NCI-H2227 treated with DMSO at 0.1 percent for 48 hours (cell line): ENCODE measurements at places on chromosomes 4 and X.

GRCh38 chr4:64105903-64106302, 303.3 kb downstream of the TECRL start:
- DNase-seq = no peak

DNA sequence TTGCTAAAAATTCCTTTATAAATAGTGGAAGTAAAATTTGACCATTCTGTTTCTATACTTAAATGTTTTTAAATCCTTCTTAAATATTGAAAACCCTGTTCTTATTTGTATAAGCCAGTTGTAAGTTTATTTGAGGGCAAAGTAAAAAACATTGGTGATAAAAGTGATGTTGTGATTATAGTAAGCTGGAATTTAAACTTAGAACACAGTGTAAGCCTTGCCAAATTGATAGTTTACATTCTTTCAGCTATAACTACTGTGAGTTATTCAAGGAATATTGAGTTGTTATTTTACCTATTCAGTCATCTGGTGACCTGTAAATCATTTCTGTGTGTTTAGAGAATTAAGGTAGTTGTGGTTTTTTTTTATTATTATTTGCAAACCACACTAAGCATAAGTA, 9.6 kb downstream of the YY2 start:
- no peak for DNase-seq

DNA sequence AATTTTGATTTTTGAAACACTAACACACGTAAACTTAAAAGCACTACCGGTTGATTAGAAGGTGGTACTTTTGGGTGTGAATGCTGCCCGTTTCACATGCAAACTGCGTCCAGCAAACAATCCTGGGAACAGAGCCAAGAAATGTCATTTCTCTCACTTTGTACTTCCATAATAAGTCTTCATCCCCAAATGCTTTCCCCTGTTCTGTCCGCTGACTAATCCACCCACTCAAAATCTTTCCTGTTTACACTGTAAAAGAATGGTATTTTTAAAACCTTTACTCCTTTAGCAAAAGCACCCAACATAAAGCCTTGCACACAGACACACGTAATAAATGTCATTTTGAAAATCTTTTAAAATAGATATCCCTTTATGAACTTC, 39.1 kb upstream of the PDLIM5 start:
- peak; percentile 6 for DNase-seq

- DNase-seq = no peak
Measured at GRCh38 chrX:54180403-54180802, 2.7 kb downstream of the FAM120C start.
